AG09309 (cell line): ENCODE measurements at places on chromosomes 16 and 17.

GRCh38 chr17:22517716-22518115, 825.4 kb downstream of the KCNJ18 start:
- no peak for DNase-seq

DNA sequence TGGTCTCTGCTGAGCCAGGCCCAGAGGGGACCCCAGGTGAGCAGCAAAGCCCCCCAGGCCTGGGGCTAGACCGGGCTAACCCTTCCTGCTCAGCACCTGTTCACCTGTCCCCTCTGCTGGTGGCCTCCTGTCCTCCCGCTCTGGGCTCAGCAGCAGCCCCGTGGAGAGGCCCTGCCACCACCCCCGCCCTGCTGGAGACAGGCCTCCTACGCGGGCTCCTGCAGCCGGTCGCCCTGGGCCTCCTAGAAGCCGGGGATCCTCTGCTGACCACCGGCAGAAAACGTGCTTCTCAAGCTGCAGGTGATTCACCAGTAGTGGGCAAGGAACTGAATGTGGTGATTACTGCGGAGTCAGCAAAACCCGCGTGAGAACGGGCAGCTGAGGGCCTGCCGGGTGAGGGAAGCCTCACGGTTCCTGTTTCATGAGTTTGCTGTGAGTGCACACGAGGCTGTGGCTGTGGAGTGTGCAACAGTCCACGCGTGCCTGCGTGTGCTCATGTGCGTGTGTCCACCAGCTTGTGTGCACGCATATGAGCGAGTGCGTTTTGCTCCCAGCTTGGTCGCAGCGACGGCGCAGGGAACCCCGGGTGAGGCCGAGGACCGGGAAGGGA, 792 bp downstream of the SECTM1 start:
- no peak for DNase-seq

- no peak for DNase-seq
Observed at GRCh38 chr16:66444049-66444481, 17.0 kb downstream of the BEAN1 start.

- DNase-seq: no peak
Observed at GRCh38 chr17:7590743-7591142, 849 bp upstream of the SOX15 start.

GRCh38 chr17:17084941-17085340, 42.7 kb downstream of the MPRIP start:
- DNase-seq: no peak

GRCh38 chr17:80839511-80839941, 152.1 kb upstream of the CHMP6 start:
- no peak for DNase-seq

GRCh38 chr17:35841505-35841904, 27.2 kb downstream of the HEATR9 start:
- no peak for DNase-seq

DNA sequence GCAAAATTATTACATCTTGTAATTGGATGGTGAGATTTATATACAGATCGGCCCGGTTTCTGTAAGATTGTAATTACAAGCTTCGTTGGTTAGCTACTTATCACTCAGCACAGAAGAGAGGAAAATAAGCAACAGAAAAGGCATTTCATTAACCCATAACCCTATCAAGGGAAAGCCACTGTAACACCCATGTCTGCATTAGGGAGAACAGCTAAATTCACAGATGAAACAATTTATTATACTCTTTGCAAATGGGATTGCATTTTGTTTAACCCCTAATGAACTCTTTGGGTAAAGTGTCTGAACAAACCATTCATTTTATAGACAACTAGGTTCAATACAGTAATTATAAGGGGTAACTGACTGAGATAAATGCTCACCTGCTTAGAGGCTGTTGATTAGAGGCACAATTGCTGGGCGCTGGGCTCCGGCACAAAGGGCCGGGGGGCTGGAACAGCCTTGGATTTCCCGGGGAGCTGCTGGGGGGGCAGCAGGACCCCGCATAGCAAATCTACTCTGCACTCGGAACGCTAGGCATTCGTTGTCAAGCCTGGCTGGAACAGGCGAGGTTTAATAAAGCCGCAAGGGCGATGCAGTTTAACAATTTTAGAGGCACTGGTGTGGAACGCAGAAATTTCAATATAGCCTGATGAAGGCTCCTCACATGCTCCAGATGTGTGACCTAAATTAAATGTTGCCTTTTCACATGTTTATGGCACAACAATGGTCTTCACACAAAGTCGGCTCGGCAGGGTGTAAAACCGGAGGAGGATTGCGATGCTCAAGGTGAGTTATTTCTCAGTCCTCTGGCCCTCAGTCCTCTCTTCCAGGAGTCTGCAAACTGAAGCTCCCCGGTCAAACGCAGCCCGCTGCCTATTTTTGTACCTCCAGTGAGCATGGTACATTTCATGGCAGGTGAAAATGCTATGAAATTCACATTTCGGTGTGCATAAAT, 134.0 kb upstream of the IRX6 start:
- DNase-seq: no peak

- no peak for DNase-seq
Observed at GRCh38 chr16:2816751-2817339, at the start of gene PRSS21. Gene PRSS21 (plus strand): TSS chr16:2817237. CDS start chr16:2817269, 32 bp downstream.

GRCh38 chr16:66399930-66400329, 27.2 kb upstream of the BEAN1 start:
- no peak for DNase-seq

- DNase-seq: no peak
Observed at GRCh38 chr16:85615852-85616606, 2.9 kb downstream of the GSE1 start.

DNA sequence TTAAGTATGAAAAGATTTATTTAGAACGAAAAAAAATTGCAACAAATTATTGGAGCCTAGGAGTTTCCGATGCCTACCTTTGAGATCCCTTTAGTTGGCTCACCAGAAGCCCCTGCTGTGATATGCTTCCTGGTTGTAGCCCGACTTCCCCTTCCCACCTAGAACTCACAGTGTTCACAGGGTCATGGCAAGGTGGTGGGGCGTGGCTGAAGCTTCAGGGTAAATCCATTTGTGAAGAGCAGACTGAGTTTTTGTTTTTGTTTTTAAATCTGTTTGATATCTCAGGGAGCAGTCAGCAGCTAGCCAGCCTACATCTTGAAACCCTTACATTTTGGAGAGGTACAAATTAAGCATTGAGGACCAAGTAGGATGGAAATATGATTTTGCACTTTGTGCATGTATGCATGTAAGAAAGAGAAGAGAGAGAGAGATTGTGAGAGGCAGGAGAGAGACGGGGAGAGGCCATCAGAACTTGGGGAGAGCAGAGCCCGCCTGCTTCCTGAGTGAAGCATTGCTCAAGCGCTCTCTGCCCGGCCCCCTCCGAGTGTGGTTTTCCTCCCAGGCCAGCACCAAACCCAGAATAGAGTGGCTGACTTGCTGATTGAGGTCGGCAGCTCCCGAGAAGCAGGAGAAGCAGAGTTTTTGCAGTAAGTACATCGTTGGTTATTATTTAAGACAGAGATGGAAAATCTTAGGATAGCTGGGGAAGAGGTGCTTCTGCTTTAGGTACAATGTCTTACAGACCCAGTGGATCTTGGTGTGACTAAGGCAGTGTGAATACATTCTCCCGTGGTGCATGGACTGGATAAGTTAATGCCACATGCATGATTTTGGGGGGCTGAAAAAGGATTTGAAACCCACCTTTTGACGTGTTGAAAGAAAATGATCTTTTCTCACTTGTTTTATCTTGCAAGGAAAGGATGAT, 64.2 kb downstream of the SPECC1 start:
- DNase-seq: no peak

GRCh38 chr16:70592106-70592571, 54.2 kb upstream of the IL34 start:
- DNase-seq: no peak

GRCh38 chr17:64171041-64171440, 41.1 kb upstream of the ERN1 start:
- DNase-seq: no peak

GRCh38 chr16:30731411-30731810, 16.8 kb upstream of the PHKG2 start:
- DNase-seq: no peak

- no peak for DNase-seq
Observed at GRCh38 chr16:8804313-8804712, 6.7 kb downstream of the PMM2 start.

DNA sequence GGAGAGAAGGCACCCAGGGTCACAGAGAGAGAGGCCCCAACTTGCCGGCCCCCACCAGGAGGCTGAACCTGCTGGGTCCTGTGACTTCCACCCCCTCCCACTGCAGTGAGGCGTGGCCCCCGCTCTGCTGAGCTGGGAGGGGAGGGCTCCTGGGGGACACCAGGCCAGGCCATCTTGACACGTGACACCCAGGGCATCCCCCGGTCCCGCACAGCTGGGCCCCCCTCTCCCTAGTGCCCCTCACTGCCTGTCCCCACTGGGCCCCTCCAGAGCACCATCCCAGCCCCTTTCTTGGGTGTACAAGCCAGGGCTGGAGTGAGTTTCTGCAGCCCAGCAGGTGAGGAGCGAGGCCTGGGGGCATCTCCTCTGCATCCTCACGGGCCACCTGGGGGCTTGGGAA, 12.4 kb downstream of the UBALD1 start:
- DNase-seq: no peak

DNA sequence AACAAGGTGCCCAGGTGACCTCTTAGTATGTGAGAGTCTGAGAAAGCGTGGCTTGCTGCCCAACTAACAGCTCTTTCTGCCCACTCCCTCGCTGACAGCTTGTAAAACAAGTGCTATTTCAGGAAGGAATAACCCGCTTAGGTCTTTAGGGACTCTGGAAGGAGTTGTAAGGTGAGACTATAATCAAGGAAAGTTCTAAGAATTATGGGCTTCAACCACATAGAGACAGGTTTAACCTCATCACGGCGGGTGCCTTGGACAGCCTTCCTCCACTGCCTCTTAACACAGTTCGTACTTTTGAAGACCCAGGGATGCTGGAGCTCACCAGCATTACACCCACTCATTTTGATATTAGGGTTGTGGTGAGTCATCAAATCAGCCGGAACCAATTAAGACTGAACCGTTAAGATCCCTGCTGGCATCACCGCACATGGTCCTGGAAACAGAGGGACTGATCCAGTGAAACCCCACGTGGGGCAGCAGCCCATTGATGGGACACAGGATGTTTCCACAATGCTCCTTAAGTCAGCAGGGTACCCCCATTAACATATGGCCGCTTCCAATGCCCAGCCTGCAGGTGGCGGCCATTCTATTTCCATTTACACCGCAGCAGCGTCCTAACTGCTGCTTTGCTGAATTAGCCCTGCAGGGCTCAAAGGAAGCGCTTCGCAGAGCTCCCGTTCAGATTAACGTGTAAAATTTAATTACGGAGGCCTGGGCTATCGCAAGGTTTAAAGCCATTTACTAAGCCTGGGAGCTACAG, 176.6 kb upstream of the SDK2 start:
- no peak for DNase-seq

DNA sequence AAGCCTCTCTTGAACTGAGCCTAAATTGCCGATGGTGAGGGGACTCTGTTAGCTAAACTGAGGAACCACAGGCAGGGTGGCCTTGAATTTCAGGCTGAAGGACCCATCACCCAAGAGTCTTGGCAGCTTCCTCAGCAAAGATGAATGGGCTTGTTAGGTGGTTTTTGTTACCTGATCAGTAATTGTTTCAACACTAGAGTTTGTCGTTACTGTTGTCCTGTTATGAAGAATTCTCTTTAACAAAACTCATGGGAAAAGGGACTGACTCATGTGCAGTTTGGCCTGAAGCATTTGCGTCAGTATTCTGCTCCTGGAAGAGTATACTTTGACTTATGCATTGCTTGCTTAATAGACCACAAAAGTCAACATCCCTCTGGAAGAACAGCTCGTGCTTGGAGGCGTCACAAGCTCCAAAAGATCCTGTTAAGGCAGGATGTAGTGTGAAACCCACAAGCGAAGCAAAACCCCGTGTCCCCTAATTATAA, 206.0 kb downstream of the IRX3 start:
- DNase-seq: peak; percentile 97

DNA sequence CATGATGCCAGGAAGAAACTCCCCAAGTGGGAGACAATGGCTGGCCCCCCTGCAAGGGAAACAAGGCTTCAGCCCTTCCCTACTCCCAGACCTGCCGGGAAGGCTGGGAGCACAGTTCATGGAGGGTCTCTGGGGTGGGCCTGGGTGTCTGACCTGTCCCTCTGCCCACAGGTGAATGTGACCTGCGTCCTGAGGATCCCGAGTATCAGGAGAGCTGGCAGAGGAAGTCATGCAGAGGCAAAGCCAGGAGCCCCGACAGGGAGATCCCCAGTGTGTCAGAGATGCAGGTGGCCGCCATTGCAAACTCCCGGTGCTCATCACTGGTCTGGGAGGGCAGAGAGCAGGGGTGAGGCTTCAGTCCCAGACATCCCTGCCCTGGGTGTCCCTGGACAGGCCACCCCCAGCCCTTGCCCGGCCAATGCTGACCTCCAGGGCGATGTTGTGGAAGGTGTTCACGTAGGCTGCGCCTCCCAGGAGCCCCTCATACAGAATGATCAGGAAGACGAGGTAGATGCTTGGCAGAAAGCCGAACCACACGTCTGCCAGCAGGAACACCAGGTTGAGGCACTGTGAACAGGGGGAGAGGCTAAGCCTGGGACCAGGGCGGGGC, 5.3 kb upstream of the NPIPB7 start:
- no peak for DNase-seq

DNA sequence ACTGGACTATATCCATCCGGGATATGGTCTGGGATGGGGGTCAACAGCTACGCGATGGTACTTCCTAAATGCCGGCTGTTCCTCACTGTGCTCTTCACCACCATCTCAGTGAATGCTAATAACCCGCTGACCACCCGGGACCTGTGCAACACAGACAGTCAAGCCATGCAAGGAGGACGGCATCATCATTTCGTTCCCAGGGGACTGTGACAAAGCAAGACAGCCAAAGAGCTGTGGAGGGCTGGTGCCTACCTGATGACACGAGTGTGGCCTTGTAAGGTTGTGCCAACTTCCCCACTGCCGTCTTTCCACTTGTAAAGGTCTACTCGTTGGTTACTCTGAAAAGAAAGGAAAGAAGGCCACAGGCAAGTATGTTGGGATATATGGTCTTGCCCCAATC, 33.7 kb downstream of the WDR59 start:
- DNase-seq: no peak

- no peak for DNase-seq
Observed at GRCh38 chr17:73735245-73735644, 91.0 kb upstream of the SDK2 start.

DNA sequence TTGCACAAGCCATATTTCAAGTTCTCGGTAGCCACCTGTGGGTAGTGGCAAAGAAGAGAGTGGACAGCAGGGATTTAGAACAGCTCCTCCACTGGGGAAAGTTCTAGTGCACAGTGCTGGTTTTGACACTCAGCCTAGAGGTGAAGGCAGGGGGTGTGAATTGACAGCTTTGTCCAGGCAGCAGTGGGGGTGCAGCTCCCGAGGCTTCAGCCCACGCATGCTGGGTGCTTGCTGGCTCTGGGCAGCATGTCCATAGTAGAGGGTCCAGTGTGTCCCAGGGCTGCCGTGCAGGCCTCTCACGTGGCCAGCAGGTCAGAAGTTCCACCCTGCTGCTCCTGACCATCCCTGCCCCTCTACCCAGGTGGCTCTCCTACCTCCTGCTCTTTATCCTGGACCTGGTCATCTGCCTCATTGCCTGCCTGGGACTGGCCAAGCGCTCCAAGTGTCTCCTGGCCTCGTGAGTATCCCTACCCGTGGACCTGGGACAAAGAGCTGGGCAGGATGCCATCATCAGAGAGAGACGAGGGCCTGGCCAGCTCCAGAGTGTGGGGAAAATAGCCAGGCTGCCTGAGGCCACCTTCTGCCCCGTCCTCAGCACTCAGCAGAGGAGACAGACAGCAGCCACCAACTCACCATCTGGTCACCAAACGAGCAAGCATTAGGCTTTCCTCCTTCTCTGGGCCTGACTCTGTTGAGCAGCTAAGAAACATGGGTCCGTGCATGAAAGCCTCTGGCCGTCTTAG, 29.8 kb downstream of the TTYH2 start:
- no peak for DNase-seq

GRCh38 chr17:75650874-75651273, 16.1 kb downstream of the RECQL5 start:
- no peak for DNase-seq
